Activated CD4-positive, alpha-beta T cell treated with anti-CD3 and anti-CD28 coated beads, Interleukin-2, amount 50 U/mL, for 24 hours (primary cell): ENCODE measurements at places on chromosomes 6 and 20.

- no peak for DNase-seq
These were observed 38.5 kb downstream of the DLGAP4 start for GRCh38 chr20:36344517-36345132.

DNA sequence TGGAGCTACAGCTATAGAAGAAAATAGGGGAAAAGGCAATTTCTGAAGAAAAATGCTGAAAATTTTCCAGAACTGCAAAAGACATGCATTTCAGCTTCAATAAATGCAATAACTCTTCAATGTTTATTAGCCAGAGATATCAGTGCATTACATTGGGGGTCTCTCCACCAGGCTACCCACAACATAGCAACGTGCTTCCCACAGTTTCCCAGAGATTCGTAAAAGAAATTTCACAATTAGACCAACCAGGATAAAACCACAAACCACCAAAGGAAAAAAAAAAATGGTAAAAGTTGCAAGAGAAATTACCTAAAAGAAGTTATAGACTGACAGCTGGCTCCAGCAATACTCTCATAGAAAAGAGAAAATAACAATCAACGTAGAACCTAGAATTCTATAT, 16.0 kb downstream of the LY86 start:
- DNase-seq: no peak

DNA sequence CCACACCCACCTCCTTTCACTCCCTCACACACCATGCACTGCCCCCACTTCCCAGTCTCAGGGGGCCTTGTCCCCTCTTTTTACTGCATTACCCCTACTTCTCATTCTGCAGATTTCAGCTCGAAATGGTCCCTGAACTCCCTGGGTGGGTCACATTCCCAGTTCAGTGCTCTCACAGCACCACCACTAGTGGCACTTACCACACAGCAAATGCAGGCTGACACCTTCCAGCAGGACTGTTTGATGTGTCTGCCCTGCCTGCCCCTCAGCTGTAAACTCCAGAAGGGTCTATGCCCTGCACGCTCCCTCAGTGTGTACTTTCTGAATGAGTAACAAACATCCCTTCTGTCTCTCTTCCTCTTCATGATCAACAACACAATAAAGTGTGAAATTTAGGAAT, 4.0 kb downstream of the DYNLT1 start:
- no peak for DNase-seq

DNA sequence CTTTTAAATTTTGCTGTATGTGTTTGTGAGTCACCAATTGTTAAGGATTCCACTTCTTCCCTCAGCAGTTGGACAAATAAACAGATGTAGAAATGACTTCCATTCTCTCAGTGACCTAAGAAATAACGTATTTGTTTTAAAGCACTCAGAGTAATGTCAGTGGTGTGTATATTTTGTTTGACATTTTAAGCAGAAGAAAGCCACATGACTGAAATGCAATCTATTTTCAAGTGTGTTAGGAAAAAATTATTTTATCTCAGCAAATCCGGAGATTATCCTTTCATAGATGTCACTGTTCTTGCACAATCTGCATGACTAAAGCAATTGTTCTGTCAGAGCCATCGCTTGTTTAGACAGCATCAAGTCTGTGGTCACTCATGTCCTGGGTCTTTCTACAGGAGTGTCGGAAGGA, 77.1 kb downstream of the JAG1 start:
- DNase-seq: no peak

- DNase-seq: no peak
These were observed 77.6 kb downstream of the STK35 start for GRCh38 chr20:2179233-2179580.

GRCh38 chr6:161347988-161348627, 74.2 kb upstream of the AGPAT4 start:
- DNase-seq: no peak

GRCh38 chr6:4856785-4857184, 80.6 kb downstream of the CDYL start:
- no peak for DNase-seq

GRCh38 chr6:70412252-70413113, 825 bp upstream of the FAM135A start:
- no peak for DNase-seq

DNA sequence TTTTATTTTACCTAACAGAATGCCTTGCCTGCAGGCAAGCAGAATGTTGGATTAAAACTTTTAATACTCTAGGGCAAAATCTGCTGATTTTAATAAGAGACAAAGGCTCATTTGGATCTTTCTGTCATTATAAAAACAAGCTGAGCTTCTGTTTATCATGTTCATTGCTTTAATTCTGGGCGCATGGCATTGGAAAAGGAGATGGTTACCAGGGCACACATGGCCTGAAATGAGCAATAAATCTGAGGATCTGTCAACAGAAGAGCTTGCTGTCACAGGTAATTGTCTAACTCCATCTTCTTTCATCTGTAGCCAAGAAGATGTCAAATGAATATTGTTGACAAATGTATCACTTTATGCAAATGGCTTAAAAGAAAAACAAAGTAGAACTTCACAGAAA, 439.6 kb downstream of the DOK5 start:
- DNase-seq: no peak

DNA sequence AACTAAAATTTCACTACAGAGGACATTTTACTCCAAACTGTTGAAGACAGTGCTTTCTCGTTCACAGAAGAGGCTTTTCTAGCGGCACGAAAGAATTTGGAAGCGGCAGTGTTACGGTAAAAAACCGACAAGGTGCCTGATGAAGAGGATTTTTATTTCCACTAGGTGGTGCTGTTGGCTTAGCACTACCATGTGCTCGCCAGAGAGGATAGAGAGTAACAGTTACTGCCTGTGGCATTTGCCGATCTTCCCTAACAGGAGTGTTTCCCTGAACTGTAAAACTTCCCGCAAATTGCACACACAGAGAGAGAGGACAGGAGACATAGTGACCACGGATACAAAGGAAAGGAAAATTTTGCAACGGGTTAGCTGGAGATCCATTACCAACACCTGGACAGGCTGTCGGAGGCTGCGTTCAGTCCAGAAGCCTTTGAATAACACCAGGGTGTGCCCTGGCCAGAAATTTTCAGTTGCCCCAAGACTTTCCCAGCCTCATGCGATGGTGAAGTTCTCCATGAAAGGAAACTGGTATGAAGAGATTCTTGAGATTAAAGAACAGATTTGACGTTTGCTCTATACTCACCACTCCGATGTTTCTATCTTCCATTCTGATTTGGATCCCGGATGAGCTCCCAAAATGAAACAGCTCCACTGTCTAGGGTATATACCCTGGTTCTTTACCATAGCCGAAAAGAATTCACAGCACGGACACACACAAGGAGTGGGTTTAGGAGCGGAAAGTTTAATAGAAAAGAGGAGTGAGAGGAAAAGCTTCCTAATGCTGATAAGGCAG, 48.1 kb downstream of the HLA-DPB1 start:
- DNase-seq: no peak

- no peak for DNase-seq
These were observed 1.2 kb downstream of the REM1 start for GRCh38 chr20:31476294-31476585.

DNA sequence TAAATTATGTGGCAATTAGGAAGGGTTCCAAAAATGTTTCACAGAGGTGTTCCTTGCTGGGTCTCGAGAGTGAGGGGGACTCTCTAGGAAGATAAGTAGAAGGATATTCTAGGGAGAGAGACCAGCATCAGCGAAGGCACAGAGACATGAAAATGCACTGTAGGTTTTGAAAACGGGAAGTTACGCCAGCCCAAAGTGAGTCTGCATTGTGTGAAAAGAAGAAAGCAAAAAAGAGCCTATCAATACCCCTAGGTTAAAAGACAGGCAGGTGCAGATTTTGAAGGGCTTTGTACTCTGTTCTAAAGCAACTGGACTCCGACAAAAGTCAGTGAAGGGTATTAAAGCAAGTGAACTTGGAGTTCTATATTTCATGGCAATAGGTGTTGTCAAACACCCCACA, 25.7 kb upstream of the MRAP2 start:
- DNase-seq: no peak

DNA sequence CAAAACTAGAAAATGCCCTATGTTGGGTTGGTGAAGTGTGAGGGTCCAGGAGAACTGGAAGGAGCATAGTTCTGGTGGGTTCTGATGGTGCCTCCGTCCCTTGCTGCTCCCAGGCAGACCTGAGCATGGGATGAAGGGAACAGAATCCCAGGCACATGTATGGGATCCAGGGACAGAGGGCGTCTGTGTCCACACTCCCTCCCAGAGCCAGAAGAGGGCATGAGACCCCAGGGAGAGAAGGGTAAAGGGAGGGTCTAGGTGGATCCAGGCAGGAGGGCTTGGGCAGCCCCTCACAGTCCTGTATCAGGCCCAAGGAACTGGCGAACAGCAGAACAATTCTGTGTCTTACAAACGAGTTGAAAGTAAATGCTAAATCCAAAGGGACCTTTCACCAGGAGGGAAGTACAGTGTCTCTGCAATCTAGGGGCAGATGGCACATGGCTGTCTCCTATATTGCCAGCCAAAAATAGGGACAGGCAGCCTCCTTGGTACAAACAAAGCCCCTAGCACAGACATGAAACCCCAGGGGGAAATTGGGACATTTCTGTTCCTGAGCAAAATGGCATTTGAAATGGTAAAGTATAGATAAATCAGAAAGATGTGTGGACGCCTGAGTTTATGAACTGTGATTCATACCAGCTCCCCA, 2.5 kb upstream of the BPIFA1 start:
- DNase-seq: no peak

- DNase-seq: no peak
These were observed 5.1 kb downstream of the LZTS3 start for GRCh38 chr20:3168079-3168828.

GRCh38 chr20:46368902-46369268, 37.5 kb downstream of the ELMO2 start:
- DNase-seq: no peak

GRCh38 chr6:41936073-41936837, 5.4 kb downstream of the CCND3 start:
- DNase-seq: no peak

DNA sequence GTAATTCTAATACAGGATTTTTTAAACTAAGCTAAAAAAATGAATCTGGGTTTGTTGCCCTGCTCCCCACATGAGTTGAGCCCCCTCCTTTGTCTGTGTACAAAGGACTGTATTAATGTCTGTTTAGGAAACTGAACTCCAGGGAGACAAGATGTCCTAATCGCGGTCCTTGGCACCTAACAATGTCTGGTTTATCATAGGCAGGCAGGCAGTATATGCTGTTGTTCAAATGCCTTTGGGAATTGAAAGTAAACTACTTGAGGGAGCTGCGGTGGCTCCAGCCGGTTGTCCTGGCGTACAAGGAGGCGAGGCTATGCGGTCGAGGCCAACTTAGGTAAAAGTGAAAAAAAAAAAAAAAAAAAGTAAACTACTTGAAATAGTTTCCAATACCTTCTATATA, 98.5 kb downstream of the TULP4 start:
- DNase-seq: no peak

DNA sequence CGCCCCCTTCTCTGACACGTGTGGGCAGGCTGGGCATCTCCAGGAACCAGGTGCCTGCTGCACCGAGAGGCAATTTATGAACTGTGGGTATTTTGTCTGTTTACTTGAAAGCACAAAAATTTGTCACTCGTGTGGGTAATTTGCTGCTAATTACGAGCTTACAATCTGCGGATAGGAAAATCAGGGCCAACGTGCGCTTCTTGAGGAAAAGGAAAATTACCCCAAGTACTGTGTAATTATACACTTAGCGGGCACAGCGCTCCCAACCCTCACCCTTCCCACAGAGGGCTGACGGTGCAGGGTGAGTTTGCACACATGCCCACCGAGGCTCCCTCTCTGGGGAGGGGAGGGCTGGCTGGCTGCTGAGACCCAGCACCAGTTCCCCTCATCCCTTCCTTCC, 25.3 kb upstream of the MDGA1 start:
- no peak for DNase-seq

- no peak for DNase-seq
These were observed 60.4 kb upstream of the FOXQ1 start for GRCh38 chr6:1251198-1252155.

DNA sequence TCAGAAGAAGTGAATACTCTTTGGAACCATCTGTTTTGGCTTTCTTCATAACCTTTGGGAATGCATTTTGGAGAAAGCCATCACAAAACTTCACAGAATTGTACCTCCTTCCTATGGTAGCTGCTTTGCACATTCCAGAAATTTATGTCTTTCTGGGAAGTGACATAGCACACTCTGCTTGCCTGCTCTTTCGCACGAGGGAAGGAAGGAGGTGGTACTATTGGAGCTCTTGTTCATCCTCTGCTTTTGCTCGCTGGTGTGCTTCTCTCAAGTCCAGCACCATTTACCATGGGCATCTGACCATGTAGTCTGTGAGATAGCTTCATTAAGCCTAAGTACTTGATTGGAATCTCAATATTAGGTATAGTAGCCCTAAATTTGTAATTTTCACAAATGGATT, 473.3 kb upstream of the SLC35B3 start:
- DNase-seq: no peak

GRCh38 chr20:21183722-21184121, 57.8 kb downstream of the KIZ start:
- no peak for DNase-seq

DNA sequence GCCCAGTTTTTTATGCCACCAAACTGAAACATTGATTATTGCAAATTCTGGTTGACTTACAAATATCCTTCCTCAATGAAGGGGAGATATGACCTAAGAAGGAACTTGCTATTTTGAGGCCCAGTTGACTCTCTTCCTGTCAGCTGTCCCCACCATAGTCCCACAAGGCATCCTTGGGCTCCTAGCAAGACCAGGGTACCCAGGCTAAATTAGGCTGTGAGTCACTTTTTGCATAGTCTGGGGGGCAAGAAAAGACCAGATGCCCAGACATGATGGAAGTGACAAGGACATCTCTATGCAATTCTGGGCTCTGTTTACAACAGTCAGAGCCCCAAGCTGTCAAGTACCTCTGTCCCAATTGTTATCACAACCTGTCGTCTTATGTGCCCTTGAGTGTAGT, 31.8 kb upstream of the MAFB start:
- no peak for DNase-seq

- no peak for DNase-seq
These were observed 332.9 kb downstream of the CDKAL1 start for GRCh38 chr6:20866935-20867703.

GRCh38 chr6:104418125-104418524, 441.6 kb downstream of the HACE1 start:
- DNase-seq: no peak

DNA sequence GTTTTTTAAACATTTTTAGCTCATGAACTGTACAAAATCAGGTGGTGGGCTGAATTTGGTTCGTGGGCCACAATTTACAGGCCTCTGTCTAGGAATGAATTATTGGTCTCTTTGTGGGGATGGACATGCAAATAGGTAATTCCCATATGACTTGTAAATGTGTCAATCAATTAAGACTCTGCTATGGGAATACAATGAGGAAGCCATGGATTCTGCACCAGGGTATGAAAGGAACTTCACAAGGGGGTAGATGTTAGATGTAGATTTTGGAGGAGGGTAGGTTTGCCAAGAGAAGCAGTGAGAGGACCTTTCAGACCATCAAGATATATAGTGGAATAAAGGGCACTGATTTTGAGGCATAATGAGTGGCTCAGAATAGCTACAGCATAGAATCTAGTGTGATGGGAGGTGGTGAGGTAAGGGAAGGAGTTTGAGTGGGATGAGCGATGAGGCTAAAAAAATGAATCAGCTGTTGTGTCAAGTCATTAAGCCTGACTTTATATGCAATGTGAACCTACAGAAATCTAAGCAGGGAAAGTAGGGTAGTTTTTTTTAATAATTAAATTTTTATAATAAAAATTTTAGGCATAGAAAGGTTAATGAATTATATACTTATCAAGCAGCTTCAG, 32.6 kb upstream of the RNF182 start:
- DNase-seq: no peak

GRCh38 chr6:69880601-69881000, 14.2 kb downstream of the COL19A1 start:
- DNase-seq: no peak

GRCh38 chr20:6395695-6396094, 272.9 kb upstream of the FERMT1 start:
- no peak for DNase-seq
